ENCODE measurements at places on chromosomes 12 and 14.

- DNase-seq: no peak
Measured at GRCh38 chr12:46887870-46888269, 62.1 kb upstream of the SLC38A4 start.

GRCh38 chr12:108302403-108303311 lies 36.5 kb downstream of the CMKLR1 start:
- DNase-seq: no peak

- no peak for DNase-seq
Measured at GRCh38 chr14:36227802-36228201, 51.3 kb upstream of the PTCSC3 start.

DNA sequence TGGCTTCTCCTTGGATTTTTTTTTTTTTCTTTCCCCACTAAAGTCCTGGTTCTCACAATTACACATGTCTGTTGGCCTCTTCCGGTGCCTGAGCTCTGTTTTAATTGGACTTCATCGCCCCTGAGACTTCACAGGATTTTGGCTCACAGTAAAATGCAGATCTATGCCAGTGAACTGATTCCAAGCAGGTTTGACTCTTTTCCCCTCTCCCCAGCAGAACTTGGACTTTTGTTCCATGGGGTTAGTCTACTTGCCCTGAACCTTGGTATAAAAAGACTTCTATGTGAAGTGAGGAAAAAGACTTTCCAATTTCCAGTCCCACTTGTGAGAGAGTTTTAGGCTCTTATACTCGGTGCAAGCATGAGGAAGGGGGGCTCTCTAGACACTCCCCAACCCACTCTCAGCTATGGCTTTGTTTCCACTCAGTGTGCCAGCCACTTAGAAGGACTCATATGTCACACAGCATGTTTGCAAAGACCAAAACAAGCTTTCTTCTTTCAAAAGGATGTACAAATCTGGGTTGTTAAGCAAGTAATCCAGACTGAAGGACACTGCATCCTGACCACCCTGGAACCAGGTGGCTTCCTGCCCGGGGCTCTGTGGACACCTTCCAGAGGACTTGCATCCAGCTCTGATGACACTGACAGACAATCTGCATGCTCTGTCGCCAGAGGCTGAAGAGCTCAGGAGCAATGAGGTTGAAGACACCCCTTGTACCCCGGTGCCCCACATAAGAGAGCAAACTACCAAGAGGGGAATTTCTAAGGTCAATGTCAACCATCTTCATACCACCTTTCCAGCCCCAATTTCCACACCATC lies 221.9 kb upstream of the EGLN3 start:
- DNase-seq: no peak

DNA sequence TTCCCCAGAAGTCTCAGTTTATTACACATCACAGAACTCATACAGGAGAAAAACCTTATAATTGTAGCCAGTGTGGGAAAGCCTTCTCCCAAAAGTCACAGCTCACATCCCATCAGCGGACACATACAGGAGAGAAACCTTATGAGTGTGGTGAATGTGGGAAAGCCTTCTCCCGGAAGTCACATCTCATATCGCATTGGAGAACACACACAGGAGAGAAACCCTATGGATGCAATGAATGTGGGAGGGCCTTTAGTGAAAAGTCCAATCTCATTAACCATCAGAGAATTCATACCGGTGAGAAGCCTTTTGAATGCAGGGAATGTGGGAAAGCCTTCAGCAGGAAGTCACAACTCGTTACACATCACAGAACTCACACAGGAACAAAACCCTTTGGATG lies 20.1 kb downstream of the ZNF84 start:
- no peak for DNase-seq

GRCh38 chr12:52085682-52086180 lies 6.2 kb downstream of the SMIM41 start:
- DNase-seq: no peak

- DNase-seq: no peak
Measured at GRCh38 chr14:77914073-77914721, 114.3 kb downstream of the ADCK1 start.

DNA sequence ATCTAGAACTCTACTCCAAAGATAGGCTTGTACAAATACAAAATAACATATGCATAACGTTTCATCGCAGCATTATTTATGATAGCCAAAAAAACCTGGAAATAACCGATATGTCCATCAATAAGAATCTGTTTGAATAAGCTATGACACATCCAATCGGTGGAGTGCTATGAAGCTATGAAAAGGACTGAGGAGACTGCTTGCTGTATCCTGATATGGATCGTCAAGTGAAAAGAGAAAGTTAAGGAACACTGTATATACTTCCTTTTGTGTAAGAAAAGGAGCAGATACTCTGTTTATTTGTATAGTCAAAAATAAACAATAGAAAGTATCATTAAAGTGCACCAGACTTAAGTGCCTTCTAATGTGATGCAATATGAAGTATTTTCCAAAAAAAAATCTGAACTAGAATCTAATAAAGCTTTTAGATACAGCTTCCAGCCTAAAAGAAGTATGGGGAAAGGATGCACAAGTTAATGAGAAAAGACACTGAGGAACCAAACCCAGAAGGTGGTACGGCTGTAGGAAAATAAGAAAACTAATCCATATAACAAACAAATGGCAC lies 645 bp upstream of the KLHDC1 start:
- DNase-seq: no peak

GRCh38 chr12:88638966-88639760 lies 58.9 kb upstream of the KITLG start:
- DNase-seq: no peak

GRCh38 chr12:16347391-16348298 lies at the start of gene MGST1:
Gene MGST1 (plus strand): TSS chr12:16347645. CDS start chr12:16354253, 6,608 bp downstream.
- DNase-seq: no peak

DNA sequence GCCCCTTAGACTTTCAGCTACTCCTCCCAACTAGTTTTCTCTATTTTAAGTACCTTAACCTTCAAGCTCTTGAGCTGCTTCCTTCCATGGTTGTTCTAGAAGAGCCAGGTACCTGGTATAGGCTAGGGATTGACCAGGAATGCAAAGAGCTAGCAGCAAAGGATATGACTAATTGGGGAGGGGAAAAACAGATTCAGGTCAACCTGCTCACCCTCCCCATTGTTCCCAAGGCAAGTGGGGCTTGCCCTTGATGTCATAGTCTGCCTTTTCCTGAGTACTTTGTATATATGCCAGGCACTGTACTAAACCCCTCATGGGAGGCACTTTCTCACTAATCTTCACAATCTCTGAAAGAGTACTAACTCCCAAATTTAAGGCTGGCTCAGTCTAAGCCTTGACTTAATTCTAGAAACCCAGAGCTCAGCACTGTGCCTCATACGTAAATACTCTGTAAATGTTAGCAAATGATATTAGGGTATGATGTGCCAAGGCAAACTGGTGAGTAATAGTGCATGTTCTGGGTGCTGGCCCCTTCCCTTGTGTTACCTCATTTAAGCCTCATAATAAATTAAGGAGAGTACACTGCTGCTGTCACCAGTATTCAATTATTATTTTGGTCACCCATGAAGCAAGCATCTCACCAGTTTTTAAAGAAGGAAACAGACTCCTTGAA lies 42.2 kb downstream of the SUDS3 start:
- DNase-seq: no peak

DNA sequence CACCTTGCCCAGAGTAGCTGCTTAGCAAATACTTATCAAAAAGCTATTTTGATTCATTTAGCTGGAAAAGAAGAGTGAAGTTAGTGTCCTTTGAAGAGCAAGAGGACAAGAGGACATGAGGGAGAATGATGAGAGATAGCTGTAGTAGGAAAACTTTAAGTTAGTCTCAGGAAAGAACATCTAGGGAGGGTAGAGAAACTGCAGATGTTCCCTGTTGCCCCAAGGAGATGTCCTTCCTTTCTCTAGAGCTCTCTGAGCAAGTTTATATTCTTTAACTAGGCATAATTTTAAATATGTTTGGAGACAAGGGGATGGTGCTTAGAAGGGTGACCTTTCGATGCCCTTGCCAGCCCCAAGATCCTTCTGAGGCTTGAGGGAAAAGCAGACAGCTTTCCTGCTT lies 529.1 kb upstream of the TBX3 start:
- DNase-seq: no peak

- no peak for DNase-seq
Measured at GRCh38 chr14:34070917-34071407, 120.1 kb upstream of the EGLN3 start.

GRCh38 chr12:39946361-39947280 lies 159.3 kb downstream of the SLC2A13 start:
- no peak for DNase-seq

DNA sequence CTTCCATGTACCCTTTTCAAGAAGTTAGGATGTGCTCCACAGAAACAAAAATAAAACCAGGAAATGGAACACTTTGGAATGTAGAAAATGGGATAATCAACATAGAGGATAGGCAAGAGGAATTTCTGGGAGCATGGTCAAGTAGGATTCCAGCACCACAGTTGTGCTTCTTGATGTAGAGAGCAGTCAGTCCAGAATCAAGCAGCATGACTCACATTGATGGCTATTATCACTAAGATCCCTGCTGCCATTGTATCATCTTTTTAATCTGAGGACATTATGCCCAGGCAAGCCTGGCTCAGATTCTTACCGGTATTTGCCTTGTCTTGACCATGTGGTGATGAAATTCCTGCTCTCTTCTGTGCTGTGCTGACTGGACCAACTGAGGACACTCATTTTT lies 5.7 kb downstream of the ETFRF1 start:
- DNase-seq: no peak
